ENCODE measurements at places on chromosomes 2 and 18. TPM values are rescaled to one million over a fixed set of nuclear protein-coding genes. Genes with fewer than 3 reads are reported as not detected.

Gene FSHR
- not detected for total RNA-seq

DNA sequence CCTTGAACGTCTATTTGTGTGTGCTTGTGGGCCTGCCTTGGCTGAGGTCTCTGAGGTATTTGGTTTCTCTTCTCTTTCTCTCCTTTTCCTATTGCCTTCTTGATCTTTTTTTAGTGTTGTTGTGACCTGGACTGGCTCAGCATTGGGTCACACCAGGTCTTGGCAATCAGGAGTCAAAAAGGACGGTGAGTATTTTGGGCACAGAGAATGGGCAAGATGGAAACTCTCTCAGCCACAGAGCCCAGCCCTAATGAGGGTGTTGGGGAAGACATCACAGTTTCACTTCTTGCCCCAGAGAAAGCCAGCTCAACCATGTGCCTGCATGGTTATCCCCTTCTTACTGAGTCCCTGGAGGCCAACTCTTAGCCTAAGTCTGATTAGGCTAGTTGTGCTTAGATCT lies 13.7 kb upstream of the INO80C start:
- DNase-seq: no peak

- DNase-seq: peak; percentile 61
Observed at GRCh38 chr2:19120941-19121750, 237.3 kb downstream of the OSR1 start.

DNA sequence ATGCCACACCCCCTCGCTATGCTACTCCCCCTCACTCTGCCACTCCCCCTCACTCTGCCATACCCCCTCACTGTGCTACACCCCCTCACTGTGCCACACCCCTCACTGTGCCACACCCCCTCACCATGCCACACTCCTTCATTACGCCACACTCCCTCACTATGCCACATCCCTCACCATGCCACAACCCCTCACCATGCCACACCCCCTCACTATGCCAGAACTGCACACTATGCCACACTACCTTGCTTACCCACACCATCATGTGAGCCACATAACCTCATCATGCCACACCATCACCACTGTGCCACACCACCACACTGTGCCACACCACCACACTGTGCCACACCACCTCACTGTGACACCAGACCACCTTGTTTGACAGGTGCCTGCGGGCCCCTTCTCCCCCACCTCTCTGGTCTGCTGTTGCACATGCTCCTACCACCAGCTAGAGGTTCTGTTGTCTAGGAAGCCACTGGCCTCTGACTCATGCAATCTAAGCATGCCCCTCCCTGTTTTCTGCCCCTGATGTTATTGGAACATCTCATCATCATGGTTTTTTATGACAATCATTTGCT lies 22.0 kb downstream of the MARCHF4 start:
- peak; percentile 76 for DNase-seq

GRCh38 chr2:148545390-148546256 lies 98.9 kb upstream of the EPC2 start:
- DNase-seq: no peak

DNA sequence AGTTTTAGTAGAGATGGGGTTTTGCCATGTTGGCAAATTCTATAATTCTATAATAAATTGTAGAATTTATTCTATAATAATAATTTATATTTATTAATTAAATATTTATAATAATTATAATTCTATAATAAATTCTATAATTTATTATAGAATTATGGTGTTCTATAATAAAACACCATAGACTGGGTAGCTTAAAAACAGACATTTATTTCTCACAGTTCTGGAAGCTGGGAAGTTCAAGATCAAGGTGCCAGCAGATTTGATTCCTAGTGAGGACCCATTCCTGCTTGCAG lies 130.9 kb upstream of the PELI1 start:
- no peak for DNase-seq

Gene OTOS
- total RNA-seq: not detected

DNA sequence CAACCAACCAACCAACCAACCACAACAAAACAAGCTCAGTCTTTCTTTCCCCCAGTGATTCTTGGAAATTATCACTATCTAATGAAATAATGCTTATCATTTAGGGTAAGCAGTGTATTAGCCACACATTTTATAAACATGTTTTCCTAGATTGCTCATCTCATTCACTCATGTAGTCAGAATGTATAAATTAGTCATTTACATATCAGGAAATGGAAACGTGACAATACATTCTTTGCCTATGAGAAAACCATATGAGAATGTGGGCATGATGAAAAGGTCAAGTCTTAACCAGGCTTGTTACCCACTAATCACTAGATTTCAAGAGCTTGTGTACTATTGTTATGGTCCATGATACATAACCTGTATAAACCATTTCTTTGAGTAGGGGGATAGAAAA lies 1583.4 kb upstream of the PIK3C3 start:
- DNase-seq: peak; percentile 96

- no peak for DNase-seq
Observed at GRCh38 chr2:3253913-3254441, 123.6 kb downstream of the EIPR1 start.

GRCh38 chr2:76613330-76613729 lies 902.6 kb upstream of the GCFC2 start:
- no peak for DNase-seq

Measured in bronchial epithelial cell (primary cell).